ENCODE measurements at places on chromosomes 12 and 14.

DNA sequence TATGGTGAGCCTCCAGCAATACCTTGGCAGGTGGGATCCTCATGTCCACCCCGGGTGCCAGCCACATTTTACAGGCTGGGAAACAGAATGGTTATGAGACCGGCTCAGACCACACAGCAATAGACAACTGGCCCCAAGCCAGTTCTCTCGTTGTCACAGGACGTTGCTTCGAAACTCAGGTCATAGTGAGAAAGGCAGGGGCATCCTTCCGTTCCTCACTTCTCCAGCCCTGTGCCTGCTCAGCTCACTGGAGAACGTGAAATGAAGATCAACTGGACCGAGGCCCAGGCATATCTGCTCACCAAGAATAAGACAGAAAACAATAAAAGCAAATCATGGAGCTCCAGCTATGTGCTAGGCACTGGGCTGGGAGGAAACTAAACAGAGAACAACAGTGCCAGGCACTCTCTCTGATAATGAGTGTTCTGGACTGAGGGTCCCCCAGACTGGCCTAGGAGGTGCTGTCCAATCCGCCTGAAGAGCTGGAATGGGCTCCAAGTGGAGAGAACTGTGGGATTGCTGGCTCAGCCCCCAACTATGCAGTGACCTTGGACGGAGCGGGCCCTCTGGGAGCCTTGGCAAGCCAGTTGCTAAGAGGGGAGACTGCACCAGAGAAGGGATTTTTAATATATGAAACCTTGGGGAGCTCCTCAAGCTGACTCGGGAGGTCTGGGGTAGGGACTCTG lies 18.8 kb upstream of the FAIM2 start:
- DNase-seq, result no peak

DNA sequence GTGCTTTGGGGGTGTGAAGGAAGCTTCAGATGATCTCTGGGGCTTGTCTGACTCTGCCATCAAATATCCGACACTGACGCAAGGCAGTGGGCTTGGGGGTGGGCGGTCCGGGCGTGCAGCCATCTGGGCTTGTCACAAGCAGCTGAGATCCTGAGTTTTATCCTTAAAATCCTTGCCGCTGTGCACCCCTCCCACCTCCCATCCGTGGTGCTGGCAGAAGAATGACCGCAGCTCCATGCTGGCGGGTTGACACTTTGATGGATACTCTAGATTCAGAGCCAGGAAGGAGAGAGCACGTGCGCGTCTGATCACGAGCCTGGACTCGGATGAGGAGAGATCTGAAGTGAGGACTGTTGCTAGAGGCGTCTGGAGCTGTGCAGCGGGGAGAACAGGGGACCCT lies 3.0 kb downstream of the ZFYVE21 start:
- DNase-seq, result no peak

DNA sequence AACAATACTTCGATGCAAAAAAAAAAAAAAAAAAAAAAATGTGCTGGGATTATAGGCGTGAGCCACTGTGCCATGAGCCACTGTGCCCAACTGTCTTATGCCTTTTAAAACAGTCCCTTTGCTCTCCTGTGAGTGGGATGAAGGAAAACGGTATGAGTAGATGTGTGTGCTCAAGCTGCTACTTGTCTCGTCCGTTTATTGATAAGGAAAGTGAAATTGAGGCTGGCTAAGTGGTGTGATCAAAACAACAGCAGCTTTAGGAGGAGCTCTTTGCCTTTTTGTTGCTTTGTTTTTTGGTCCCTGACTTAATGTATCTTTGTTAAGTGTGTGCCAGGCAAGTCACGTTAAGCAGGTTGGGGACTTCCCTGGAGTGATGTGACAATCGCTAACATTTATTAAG lies 275.9 kb downstream of the TMEM132C start:
- DNase-seq, result no peak

GRCh38 chr14:79842270-79842669 lies 369.0 kb downstream of the DIO2 start:
- no peak for DNase-seq

DNA sequence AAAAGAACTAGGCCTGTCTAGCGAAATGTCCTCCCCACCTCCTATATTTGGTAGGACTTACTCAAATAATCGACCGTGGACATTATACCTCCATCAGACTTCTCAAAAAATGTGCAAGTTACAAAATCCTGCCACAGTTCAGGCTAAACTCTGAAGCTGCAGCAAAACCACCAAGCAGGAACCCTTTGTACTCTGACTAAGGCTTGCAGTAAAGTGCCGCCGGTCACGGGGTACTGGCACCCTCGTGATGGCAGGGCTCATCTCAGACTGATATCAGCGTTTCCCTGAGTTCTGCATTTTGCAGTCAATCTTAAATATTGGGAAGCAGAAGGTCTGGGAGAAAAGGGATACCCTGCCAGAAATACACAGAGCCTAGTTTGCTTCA lies 17.1 kb downstream of the SLC11A2 start:
- no peak for DNase-seq

DNA sequence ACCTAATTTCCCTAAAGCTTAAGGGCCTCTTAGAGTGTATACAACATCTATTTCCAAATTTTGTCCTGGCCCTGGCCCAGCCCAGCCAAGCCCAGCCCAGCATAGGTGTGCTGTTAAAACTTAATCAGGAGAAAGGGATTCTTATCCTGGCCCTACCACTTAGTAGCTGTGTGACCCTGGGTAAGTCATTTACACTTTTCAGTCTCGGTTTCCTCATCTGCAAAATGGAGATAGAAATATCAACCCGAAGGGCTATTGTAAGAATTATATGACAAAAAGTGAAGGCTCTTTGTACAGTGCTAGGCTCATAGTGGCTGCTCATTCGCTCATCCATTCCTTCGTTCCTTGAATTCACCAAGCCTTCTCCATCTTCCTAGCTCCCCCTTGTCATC lies 442 bp downstream of the ERG28 start:
- DNase-seq, result no peak

- DNase-seq, result no peak
Measured at GRCh38 chr12:32049956-32050355, 56.7 kb upstream of the BICD1 start.

All from GM18507 (cell line).